ENCODE measurements at places on chromosomes 12 and 14.

DNA sequence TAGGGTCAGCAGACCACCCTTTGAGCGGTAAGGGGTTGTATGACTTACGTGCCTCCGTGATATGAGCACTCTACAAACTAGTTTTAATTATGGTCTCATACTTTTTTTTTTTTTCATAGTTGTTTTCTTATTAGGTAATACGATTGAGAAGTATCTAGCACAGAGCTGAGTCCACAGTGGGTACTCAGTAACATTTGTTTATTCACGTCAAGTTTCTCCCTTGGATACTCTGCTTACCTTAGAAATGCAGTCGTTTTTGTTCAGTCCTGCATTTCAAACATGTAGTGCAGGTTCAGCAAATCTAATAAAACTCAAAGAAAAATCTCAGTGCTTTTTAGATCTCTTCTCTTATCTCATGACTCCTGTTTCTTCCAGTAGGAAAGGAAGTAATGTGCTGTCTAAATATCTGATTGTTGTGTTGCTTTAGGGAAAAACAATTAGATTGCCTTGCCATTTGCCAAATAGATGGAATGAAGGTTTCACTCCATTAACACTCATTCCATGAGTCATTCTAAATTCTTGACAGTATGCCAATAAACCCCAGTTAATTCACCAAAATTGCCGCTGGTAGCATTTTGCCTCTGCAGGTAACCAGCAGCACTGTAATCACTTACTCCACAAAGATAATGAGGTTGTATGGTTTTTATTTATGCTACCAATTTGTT is 118.9 kb downstream of the PTCSC3 start:
- DNase-seq = peak; percentile 72

- peak; percentile 85 for DNase-seq
Observed at GRCh38 chr14:88189417-88190191, 133.5 kb downstream of the KCNK10 start.

- no peak for DNase-seq
Observed at GRCh38 chr12:120132863-120133385, 16.4 kb upstream of the RAB35 start.

DNA sequence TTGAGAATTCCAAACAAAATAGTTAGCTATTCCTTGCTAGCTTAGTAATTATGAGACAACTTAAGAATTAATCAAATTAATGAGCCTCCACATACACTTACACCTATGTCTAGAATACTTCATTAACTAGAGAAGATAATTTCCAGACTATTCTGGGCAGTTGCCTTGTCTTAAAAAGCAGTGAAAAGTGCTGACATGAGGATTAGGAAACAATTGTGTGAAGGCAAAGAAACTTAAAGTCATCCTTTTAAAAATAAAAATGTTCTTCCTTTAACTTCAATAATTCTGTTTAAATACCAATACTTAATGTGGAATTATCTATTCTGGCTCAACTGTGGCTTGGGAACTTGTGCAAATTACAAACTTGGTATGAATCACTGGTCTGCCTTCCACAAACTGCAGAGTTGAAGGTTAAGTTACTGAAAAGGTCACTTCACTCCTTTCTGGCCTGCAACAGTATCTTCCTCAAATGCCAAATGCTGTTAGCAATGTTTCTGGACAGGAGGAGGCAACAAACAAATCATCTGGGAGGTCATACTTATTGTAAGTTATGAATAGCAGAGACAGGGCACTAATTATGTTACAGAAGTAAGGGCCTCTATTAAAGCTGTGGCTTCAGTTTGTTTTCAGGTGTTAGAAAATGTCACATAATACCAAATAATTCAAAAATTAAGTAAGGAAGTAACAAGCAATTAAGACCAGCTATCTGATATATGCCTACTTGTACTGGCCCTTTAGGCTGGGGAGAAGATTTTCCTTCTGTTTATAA is 19.2 kb downstream of the PPTC7 start:
- DNase-seq = no peak

GRCh38 chr12:106434526-106434925 is 77.0 kb downstream of the POLR3B start:
- DNase-seq = no peak
